ENCODE measurements at places on chromosomes 13 and 19.

- DNase-seq: no peak
Measured at GRCh38 chr13:91238036-91238435, 109.5 kb upstream of the MIR17HG start.

- no peak for DNase-seq
Measured at GRCh38 chr13:98549006-98549727, 27.7 kb downstream of the STK24 start.

DNA sequence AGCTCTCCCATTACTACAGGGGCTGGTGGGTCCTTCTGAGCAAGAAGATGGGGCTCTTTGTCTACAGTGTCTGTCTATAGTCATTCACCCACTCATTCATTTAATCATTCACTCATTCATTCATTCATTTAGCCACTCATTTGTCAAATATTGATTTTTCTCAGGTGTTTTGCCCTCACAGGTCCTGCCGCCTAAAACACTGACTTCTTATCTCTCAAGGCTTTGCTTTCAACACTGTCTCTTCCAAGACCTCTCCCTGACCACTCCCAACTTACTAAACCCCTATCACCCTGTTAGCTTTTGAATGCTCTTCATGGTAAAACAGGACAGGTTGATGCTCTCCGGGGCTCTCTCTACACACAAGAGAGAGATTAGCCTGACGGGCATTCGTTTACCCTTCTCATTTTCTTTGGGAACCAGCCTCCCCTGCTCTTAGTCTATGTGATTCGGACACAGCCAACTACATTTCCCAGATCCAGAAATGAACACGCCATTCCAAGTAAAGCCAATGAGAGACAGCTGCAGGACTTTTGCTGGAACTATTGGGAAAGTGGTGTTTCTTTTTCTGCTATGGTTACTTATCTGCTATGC is 22.7 kb downstream of the FAM187B start:
- DNase-seq: no peak

DNA sequence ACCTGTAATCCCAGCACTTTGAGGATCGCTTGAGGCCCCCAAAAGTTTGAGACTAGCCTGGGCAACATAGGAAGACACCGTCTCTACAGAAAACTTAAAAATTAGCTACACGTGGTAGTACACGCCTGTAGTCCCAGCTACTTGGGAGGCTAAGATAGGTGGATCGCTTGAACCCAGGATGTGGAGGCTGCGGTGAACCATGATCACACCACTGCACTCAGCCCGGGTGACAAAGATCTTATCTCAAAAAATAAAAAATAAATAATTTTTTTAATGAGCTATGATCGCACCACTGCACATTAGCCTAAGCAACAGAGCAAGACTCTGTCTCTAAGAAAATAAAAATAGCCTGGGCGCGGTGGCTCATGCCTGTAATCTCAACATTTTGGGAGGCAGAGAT is 6.6 kb downstream of the RCBTB2 start:
- no peak for DNase-seq

- peak; percentile 6 for DNase-seq
Measured at GRCh38 chr19:51514866-51515481, 13.4 kb upstream of the SIGLEC12 start.

DNA sequence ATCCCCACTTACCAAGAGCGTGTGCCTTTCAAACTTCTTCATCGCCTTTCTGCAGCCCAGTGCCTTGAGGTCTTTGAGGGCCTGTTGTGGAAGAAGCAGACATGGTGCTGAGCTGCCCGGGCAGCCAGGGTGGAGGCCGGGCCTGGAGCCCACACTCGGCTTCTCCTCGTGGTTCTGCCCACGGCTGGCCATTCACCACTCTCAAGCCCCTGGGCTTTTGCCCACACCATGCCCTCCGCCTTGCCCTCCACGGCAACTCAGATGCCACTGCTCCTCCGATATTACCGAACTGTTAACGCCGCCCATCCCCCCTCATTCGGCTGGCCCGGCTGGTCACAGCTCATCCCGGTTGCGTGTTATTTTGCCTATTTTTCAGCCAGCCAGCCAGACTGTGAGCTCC is 5.3 kb downstream of the IL4I1 start:
- no peak for DNase-seq

DNA sequence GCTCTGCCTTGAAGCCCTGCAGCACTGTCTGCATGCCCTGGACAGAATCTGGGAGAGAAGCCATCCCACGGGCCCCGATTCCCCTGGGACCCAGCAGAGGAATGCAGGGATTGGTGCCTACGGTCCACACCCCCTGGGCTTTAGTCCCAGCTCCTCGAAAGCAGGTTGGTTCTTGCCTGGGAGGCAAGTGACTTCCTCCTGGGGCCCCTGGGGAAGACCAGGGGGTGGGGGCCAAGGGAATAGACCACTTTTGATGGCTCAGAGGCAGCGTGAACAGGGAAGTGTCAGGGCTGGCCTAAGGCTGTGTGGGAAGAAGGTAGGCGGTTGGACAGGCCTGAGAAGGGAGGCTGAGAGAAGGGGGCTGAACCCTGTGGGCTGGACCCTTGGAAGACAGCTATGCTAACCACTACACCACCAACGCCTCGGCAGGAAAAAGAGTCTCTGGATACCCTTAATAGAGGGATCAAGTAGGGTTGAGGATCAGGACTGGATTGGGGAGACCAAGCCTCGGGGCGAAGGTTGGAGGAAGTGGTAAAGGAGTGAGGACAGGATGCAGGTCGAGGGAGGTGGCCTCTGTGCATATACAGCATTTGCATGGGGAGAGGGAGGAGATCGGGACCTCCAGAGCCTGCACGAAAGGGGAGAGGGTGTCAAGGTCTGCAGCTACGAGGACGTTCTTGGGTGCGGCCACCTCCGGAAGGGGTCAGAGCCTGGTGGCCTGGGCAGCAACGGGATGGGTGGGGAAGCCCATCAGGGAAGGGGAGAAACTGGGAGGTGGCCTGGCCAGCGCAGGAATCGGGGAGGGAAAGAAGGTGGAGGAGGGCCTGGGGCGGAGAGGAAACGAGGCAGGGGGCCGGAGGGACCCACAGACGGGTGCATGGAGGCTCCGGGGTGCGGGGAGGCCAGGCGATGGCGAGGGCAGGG is 709 bp downstream of the DPP9 start:
- DNase-seq: no peak

DNA sequence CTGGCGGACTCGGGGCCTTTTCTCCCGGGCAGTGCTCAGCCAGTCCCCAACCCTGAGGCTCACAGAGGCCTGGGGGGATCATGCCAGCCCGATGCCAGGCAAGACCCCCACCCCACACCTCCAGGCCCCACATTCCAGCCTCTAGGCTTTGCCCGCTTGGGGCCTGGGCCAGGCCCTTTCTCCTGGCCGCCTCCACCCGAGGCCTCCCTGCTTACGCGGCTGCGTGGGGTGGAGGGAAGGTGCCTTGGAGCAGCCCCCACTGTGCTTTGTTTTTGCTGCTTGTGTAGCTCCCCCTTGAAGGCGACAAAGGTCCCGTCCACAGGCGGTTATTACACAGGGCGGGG is 38.4 kb downstream of the SMIM24 start:
- no peak for DNase-seq

- peak; percentile 61 for DNase-seq
Measured at GRCh38 chr19:44747739-44748425, 626 bp upstream of the BCL3 start.

DNA sequence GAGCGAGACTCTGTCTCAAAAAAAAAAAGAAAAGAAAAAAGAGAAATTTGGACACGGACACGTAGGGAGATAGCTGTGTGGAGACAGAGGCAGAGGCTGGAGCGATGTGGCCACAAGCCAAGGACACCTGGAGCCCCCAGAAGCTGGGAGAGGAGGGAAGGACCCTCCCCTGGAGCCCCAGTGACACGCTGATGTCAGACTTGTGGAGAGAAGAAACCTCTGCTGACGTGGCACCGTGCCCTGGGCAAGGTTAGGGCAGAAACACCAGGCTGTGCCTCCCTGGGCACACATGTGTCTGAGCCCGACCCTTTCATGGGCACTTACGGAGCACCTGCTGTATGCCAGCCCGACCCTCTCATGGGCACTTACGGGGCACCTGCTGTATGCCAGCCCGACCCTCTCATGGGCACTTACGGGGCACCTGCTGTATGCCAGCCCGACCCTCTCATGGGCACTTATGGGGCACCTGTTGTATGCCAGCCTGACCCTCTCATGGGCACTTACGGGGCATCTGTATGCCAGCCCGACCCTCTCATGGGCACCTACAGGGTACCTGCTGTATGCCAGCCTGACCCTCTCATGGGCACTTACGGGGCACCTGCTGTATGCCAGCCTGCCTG is 17.8 kb downstream of the ARID3A start:
- DNase-seq: no peak

GRCh38 chr19:46634045-46634655 is 1.9 kb downstream of the GNG8 start:
- no peak for DNase-seq

GRCh38 chr19:18262917-18263316 is 11.3 kb downstream of the IQCN start:
- no peak for DNase-seq

DNA sequence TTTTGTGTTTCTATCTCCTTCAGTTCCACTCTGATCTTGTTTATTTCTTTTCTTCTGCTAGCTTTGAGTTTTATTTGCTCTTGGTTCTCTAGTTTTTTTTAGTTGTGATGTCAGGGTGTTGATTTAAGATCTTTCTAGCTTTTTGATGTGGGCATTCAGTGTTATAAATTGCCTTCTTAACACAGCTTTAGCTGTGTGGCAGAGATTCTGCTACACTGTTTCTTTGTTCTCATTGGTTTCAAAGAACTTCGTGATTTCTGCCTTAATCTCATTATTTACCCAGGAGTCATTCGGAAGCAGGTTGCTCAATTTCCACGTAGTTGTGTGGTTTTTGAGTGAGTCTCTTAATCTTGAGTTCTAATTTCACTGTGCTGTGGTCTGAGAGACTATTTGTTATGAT is 251.7 kb upstream of the HTR2A start:
- no peak for DNase-seq

DNA sequence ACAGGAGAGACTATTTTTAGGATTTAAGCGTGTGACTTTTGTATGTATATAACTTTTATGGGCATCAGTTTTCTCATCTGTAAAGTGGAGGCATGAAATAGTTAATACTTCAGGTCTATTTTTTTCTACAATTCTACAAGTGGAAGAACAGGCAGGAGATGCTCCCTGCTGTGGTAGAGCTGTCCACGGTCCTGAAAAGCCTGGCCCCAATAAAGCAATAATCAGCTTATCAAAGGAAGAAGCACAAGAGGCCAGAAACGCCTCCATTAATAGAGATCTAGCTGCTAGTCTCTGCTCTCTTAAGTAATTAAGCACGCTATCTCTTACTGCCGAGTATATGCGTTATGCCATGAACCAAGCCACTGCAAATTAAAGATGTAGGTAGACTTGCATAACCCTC is 28.0 kb upstream of the WASF3 start:
- DNase-seq: peak; percentile 34

GRCh38 chr13:27395007-27395510 is 29.4 kb upstream of the GTF3A start:
- DNase-seq: no peak

GRCh38 chr13:112968910-112969691 is at the start of gene MCF2L:
Gene MCF2L (plus strand): TSS chr13:112969214. CDS start chr13:112969380, 166 bp downstream.
- DNase-seq: peak; percentile 63

DNA sequence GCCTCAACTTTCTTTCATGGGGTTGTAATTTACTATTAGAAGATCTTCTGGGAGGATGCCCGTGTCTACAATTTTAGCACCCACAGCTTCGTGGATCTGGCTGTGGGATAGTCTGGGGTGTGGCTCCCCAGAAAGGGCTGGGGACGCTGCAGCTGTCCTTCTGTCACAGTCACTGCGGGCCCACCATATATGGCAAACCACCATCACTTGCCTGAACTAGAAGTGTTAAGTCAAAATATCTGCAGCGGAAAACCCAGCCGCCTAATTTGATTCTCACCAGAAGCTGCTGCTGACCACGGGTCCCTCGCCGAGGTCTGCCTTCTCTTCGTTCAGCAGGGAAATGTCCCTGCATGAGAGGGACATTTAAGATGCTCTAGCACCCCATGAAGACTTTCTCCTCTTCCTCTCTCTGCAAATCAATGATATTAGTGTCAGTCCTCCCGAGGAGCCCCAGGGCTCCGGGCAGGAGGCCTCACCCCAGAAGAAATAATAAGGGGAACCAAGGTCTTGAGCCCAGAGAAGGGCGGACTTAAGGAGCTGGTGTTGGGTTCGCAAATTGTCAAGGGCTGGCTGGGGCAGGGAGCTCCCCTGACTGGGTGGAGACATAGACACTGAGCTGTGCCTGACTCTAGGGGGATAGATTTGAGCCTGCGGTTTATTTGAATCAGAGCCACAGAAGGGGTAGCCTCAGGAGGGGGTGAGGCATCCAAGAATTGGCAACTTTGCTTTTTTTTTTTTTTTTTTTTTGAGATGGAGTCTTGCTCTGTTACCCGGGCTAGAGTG is 3.0 kb upstream of the MATK start:
- no peak for DNase-seq

DNA sequence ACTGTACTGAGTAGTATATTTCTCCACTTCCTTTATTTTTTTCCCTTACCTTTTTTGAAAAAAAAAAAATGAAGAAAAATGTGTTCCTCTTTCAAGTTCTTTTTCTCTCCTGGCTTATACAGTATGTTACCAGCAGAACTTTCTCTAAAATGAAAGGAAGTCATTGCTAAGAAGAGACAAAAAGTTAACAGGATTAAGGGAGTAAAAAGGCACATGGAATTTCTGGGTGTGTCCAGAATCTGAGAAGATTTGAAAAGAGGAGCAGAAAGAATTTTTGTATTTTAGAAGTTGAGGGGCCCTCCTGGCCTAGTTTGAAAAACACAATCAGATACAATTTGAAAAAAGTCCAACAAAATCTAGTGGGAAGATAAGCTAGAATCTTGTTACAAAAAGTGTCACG is 21.0 kb upstream of the TRIM13 start:
- no peak for DNase-seq

DNA sequence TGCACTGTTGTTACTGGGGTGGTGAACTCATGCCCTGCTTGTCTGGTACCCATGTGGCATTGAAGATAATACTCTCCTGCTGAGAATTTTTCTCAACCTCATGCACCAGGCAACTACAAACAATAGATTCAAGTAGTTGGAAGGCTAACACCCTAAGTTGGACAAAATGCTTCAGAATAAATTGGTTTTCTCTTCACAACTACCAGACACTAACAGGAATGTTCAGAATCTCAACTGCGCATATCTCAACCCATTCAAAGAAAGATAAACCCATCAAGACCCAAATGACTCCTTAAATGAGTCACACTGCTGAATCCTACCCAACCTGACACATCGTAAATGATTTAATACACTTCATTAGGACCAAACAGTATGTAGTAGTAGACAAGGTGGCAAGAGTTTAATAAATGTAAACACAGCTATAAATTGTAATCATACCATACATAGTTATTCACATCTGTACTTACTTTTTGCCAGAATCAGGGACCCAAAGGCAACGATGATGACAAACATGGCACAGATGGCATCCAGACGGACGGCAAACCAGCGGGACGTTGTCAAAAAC is 227.4 kb downstream of the ABCC4 start:
- DNase-seq: no peak

GRCh38 chr19:2034729-2035589 is 16.1 kb downstream of the MKNK2 start:
- DNase-seq: no peak
